ENCODE measurements at places on chromosomes 5 and 9.

DNA sequence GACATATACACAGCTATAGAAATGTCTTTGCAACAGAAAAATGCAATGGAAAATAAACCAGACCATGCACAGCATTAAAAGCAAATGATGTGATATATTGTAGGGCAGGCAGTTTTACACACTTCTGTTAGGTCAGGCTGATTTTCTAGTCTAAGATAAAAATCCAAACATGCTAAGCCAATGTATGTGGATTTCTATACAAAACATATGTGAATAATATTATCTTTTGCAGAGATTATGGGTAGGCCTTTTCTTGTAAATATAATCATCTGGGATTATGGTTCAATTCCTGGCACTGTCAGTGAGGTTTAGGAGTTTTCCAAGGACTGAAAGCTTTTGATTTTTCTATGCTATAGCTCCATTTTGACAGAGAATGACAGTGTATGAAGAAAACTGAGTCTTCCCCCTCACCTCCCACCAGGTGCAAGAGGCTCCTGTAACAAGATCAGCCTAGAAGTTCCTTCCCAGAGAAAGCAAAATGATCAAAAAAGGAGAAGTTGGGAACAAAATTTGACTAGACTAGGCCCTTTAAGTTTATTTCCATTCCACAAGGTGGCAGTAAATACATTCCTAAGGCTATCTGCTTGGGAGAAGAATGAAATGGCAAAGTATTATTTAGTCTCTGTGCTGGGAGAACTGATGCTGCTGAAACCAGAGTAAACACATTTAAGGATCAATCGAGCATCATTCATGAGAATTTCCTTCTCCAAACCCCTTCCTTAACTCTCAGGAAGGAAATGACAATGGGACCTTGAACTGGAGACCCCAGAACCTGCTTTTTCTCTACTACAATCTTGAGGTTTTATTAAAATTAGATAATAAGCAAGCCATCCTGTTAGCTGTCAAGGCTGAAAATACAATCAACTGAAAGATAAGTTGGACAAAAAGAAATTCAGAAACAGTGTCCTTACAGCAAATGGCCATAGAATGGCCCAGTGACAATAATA lies 133.0 kb upstream of the TUT7 start:
- DNase-seq: peak; percentile 59

- no peak for DNase-seq
These were observed 13.7 kb upstream of the SYK start for GRCh38 chr9:90787771-90788460.

- DNase-seq: peak; percentile 60
These were observed 861 bp downstream of the NTRK2 start for GRCh38 chr9:84670138-84671041.

DNA sequence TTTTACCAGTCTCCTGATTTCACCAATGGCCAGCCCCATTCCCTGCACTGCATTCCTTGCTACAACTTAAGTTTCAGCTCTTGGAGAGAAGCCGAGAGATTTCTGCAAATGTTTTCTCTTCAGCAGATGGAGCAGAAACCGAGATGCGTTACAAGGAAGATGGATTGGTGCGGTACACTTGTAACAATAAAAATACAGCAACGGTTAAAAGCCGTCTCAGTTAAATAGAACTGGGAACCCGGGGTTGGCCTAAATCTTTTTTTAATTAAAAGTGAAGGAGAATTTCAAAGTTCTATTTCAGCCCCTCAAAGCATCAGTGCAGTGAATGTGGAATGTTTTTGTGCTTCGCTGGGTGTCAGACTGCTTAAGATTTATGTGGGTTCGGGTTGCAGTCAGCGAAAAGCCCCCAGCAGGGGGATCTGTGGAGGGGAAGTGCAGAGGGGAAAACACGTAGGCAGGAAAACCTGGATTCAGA lies 19.8 kb downstream of the BRINP1 start:
- no peak for DNase-seq

DNA sequence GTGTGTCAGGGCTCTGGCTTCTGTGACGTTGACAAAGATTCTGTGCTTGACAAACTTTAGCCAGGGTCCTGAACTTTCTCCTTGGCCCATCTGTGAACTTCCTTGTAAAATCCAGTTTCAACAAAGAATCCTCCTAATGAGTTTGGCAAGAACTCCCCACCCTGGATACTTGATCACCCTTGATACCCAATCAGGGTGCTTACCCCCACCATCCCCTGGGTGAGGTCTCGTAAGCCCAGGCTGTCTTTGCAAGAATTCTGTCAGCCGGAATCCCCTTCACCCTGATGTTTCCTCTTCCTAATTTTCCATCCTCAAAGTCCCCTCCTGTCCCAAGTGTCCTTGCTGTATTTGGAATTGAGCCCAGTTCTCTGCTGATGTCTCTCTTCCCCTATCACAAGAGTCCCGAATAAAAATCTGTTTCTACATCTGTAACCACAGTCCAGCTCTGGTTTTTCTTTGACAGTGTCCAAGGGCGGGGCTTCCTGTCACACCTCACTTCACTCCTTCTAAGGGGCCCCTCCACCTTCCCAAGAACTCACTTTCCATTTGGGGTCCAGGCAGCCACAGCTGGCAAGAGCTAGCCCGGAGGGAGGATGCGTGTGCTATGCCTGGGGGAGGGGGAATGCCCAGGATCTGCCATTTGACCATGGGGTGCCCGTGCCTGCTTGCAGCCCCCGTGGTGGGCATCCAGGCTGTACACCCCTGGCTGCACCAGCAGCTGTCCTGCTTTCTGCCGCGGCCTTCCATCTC lies 2.7 kb upstream of the CARD19 start:
- DNase-seq: no peak

DNA sequence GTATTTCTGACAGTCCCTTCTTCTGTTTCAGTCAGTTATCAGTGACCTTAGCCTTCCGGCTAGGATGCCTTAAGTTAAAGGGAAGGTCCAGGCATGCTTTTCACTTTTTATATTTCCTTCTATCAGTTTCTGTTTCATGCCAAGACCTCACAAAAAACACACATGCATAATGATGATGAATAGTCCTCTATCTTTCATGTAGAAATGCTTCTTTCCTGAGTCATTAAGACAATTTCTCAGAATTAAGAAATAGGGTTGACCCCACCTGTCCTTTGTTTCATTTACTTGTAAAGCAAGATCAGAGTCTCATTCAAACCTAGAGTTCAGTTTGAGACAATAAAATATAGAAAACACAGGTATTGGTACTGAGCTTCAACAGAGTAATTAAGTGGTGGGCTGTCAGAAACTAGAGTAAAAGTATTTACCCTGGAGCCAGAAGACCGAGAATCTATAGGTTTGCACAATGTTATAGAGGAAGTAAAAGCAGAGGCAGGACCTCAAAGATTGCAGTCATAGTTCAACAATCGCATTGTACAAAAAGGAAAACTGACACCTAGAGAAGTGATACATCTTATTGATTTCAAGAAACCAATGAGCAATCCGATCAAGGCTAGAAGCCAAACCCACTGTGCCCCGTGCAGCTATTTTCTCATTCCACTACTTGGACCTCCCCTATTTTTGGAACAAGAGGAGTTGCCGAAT lies 118.7 kb upstream of the PUM3 start:
- DNase-seq: no peak

DNA sequence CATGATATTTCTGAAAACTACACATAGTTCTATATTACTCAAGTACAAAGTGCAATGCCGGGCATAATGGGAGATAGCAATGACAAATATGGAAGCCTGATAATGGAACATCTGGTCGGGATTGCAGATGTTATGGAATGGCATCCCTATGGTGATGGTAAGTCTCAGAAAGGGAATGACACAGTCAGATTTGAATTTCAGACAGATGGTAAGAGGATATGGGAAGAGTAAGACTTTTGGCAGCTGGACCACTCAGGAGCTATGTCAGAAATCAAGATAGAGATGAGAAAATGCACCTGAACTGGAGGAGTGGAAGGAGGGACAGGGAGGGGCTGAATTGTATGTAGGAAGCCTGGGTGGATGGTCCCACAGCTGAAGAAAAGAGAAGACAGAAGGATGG lies 200.0 kb downstream of the DTWD2 start:
- no peak for DNase-seq

DNA sequence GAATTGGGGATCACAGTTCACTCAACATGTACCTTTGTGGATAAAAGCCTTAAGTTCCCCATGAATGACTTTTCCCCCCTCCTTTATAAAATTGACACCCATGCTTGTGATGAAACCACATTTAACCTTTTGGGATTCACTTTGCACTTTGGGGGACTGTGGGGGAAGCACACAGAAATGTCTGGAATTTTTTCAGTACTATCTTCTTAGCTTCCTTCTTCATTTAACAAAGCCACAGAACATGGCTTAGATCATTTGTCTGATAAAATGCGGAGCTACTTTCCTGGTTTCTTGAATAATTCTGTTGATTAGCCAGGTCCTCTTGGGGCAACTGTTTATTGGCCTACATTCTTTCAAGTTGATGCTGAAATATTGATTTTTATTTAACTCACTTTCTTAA lies 29.9 kb downstream of the TNFSF15 start:
- no peak for DNase-seq

DNA sequence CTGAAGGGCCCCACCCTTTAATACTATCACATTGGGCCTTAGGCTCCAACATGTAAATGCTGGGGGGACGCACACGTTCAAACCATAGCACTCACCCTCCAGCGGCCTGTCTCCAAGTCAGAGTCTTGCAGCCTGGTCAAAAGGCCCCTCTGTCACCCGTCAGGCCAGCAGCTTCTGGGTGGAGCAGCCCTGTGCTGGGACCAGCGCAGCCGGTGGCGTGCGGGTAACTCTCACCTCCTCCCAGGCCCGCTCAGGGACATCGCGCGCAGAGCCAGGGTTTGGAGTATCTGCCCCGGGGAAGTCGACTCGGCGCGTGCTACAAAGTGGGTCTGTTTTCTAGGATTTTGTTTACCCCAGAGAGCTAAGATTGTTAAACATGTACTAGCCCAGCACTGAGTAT lies 93.0 kb upstream of the COL5A1 start:
- no peak for DNase-seq

- no peak for DNase-seq
These were observed 40.5 kb upstream of the LPCAT1 start for GRCh38 chr5:1564182-1564748.

- no peak for DNase-seq
These were observed 127.9 kb upstream of the PTGER4 start for GRCh38 chr5:40551496-40552491.

- peak; percentile 73 for DNase-seq
These were observed 577 bp downstream of the RNF145 start for GRCh38 chr5:159208514-159209437.

DNA sequence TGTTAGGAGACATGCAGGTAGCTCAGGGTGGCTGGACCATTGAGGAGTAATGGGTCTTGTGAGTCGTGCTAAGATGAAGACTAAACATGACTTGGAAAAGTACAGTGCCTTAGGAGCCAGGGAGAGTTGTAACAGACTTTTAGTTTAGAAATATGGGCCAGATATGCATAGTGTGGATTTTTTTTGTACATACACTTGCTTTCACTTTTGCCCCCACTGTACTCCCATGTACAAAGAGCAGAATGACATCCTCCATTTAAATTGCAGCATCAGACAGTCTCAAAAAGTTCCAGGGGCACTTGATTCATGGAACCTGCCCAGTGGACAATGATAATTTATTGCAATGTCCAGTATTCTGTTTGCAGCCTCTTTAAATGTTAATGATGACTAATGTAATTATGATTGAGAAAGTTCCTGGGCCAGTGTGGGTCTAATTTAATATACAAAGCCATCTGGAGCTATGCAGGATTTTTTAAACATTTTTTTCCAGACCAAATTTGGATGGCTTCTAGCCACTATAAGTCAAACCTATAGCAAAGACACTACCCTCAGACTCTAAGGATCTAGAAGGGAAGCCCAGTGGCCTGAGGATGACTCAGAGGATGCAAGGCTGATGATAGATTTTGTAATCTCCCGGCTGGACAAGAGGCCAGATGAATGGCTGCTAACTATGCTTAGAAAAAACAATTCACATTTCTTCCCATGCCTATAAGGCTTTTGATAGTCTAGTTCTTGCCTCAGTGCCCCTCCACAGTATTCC lies 80.1 kb downstream of the TRPC7 start:
- no peak for DNase-seq

GRCh38 chr5:107553117-107553555 lies 117.6 kb downstream of the EFNA5 start:
- DNase-seq: no peak

- no peak for DNase-seq
These were observed 12.3 kb upstream of the MRNIP start for GRCh38 chr5:179870952-179871351.

GRCh38 chr5:133130387-133131118 lies 78.7 kb downstream of the HSPA4 start:
- DNase-seq: no peak

DNA sequence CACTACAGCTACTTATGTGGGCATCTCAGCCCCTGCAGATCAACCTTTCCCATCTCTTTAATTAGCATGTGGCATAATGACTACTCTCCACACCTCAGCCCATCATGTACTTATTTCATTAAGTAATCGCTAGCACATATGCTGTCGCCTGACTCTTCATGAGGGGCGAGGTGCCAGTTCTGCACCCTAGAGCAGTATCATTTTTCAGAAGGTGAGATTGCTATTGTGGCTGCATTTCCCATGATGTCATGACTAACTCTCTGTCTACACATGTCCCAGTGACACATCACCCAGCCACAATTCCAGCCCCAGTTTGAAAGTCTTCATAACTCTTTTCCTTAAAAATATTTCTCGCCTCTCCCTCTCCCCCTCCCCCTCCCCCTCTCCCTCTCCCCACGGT lies 7.6 kb upstream of the F2RL1 start:
- DNase-seq: no peak

- no peak for DNase-seq
These were observed 25.5 kb downstream of the DAB2IP start for GRCh38 chr9:121676926-121677325.

DNA sequence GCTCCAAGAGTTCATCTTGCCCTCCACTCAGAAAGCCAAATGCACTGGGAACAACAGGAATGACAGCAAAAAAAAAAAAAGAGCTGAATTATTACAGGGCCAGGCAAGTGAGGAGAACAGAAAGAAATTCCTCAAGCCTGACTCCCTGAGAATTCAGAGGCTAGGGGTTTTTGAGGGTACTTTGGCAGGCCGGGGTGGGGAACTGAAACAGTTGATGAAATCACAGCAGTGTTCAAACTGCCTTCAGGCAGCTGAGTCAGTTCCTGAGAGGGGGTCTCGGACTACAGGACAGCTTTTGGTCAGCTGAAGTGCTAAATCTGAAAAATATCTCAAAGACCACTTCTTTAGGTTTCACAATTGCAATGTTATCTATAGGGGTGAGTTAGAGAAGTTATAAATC lies 419.4 kb downstream of the SEMA5A start:
- DNase-seq: no peak

DNA sequence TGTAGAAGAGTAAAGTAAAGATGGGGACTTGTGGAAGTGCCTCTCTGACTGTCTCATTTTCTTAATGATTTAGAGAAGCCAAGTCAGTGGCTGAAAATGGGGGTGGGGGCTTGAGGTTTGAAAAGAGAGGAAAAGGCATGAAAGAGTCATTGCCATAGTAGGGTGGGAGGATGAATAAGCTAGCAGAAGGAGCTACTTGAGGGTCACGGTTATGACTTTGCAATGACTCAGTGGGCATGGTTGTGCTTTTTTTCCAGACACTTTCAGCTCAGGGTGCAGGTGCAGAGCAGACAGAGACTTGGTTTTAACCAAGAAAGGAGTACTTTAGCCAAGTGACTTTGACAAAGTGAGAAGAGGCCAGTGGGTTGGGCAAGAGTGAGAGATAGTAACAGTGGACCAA lies 117.8 kb downstream of the PTTG1 start:
- DNase-seq: no peak
